ENCODE measurements at places on chromosomes 6 and 20.

- DNase-seq = no peak
Observed at GRCh38 chr20:47281376-47281775, 75.1 kb downstream of the ZMYND8 start.

GRCh38 chr6:34692280-34692679, 4.3 kb downstream of the ILRUN start:
- DNase-seq = no peak

DNA sequence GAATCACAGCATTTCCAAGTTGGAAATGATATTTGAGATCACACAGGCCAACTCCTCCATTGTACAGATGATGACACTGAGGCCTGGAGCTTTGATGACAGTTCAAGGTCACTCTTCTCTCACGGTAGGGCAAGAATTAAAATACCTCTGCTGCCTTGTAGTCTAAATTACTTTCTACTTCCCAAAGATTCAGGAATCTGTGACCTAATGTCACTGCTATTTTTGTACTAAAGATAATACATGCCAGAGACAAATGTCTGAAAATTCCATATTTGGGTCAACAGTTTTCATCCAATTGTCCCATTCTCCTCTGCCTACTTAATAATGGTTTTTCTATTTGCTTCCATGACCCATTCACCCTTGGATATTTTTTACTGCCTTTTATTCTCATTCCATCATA, 160.0 kb downstream of the SOD2 start:
- no peak for DNase-seq

GRCh38 chr6:149128489-149129145, 188.9 kb upstream of the TAB2 start:
- no peak for DNase-seq

DNA sequence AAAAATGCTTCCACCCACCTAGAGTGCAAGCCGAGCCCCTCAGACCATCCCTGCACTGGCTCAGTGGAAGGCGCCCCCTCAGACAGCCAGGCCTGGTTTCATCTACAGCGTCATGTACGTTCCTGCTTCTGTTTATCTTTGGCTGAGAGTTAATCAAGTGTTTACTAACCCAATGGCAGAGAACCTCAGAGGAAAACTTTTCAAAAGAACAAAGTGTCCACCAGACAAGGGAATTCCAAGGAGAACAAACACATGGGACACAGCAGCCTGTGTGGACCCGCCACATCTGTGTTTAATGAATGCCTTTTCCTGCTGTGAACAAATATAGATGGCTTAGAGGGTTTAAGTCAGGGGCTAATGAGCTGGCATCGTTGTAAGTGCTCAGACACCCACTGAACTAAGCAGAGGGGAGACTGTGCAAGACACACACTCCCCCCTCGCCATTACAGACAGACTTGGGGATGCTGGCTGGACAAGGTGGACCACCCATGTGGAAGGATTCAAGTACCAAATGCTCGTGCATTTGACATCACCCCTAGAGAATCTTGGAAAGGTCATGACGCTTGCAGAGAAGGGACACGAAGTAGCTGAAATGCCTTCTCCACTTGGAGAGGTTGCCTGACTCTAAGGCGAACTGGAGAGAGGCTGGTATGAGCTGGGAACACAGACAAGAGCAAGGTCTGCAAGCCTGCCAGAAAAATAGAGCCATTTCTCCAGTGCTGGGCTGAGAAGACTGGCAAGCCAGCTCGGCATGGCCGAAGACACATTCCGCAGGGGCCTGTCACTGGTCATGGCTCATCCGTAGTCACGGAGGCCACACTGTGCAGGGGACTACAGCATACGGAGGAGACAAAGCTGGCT, 53.5 kb upstream of the NXT1 start:
- no peak for DNase-seq

DNA sequence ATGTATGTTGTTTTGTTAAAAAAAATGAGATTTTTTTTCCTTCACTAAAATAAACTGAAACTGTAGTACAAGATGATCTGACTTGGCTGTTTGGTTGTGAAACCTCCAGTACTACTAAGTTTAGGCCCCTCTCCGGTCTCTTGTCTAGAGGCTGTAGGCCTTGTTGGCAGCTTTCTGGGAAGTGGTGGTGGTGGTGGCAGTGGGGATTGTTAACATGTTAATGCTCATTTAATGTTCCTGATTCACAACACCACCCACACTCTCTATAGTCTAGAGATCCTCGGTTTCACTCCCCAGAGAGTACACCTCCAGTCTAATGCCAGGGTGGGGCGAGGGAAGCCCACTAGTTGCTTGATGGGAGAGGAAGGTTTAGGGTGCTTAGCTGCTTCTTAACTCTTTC, 24.1 kb downstream of the STK4 start:
- no peak for DNase-seq

DNA sequence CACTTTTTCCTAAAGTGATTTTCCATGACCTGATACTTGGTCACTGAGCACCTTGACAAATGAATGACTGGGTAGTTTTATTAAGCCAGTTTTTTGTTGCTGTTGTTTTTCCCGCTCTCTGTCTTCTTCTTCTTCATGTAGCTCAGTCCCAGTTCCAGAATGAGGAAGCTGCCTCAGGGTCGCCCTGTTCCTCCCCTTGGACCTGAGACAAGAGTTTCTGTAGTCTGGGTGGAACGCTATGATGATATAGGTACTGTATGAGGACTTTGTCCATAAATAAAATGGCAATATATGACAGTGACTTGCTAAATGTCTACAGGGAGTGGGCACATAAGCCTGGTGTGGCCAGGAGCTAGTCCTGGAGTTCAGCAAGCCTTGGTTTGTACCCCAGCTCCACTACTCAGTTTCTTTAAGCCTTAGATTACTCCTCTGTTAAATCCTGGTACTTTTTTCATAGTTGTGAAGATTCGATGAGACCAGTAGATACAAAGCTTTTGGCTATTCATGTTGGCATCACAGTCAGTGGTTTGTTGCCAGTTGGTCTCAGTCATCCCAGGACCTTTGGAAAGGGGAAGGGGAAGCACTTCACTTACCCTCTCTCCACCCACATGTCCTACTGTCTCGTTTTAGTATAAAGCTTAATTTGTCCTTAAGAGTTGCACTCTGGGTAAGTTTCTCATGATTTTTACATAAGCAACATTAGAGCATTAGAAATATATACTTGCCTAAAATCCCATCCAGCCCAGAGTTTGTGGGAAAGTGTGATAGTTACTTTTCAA, 11.1 kb upstream of the ADIG start:
- DNase-seq = no peak

GRCh38 chr6:168536665-168537539, 95.9 kb downstream of the SMOC2 start:
- DNase-seq = no peak

DNA sequence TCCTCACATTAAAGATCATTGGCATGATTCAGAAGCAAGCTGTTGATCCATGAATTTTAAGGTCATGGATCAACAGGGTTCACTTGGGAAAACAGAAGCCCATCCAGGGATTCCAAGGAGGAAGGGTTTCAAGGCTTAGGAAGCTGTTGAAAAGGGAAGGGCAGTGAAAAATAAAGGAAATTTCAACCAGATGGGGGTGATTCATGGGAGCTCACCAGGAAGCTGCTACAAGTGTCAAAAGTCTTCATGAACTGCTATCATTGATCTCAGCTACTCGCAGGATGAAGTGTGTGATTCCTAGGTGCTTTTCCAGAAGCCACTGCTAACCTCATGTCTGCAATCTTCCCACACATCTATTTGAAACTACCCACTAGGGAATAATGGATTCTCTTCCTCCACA, 26.2 kb downstream of the ADTRP start:
- no peak for DNase-seq

GRCh38 chr6:25058941-25059340, 123.2 kb upstream of the RIPOR2 start:
- DNase-seq = no peak

DNA sequence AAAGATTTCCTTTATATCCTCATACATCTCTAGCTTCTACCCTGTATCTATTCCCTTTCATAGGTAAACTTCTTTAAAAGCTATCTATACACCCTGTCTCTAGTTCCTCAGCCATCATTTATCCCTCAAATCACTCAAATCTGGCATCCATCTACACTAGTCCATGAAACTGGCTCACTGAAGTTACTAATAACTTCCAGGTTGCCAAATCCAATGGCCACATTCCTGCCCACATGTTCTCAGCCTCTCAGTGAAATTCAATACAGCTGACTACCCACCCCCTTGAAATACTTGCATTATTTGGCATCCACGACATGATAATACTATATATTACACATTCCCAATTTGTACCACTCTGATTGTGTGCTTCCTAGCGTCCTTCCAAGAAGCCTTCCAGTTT, 8.7 kb downstream of the REPS1 start:
- no peak for DNase-seq

DNA sequence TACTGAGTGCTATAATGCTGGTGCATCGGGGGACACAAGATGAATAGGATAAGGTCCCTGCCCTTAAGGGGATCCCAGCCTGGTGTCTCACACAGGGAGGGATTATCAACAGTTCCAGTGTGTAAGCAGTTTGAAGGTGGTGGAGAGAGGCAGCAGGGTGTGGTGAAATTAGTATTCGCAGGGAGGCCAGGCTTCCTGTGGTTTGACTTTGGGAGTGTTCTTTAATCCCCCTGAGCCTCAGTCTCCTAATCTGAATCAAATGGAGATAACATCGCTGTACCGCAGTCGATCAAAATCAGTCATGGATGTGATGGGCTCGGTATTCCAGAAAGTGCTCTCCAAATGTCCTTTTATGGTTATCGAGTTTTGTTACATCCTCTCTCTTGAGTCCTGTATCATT, 288.1 kb upstream of the SUPT3H start:
- DNase-seq = no peak

DNA sequence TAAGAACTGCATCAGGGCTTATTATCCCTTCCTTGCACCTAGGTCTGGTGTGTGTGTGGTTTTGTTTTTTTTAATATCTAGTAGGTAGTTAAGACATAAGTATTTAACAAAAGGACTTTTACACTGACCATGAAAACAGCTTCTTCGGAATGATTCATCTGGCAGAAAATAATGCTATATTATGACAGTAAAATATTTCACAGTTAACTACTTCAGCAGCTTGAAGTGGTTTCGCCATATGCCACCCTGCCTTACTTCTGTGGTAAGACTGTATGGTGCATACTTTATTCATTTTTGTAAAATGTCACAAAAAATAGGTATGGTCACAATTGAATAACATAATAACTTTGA, 858 bp upstream of the PTPRK start:
- DNase-seq = no peak

- DNase-seq = no peak
Observed at GRCh38 chr20:50838322-50838625, 43.4 kb downstream of the BCAS4 start.

- peak; percentile 84 for DNase-seq
Observed at GRCh38 chr6:26550250-26550993, 12.3 kb downstream of the HMGN4 start.

DNA sequence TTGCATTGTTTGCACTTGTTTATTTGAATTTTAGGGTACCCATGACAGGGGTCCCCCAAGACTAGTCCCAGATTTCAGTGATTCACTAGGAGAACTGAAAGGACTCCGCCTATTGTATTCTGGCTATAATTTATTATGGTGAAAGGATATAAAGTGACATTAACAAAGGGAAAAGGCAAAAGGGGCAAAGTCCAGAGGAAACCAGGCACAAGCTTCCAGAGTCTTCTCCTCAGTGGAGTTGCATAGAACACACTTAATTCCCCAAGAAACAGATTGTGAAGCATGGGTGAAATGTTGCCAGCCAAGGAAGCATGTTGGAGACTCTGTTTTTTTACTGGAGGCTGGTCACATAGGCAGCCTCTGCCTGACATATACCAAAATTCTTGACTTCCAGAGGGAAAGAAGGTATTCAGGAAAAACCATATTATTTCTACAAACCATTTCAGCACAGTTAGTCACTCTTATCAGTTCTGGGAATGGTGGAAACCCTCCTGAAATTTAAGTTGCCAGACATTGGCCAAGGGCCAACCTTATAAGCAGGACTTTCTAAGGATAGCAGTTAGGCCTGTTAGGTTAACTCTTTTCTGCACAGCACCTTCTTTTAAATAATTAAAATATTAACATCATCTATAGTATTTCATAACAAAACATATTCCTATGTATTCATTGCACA, 71.8 kb downstream of the FIG4 start:
- DNase-seq = no peak

DNA sequence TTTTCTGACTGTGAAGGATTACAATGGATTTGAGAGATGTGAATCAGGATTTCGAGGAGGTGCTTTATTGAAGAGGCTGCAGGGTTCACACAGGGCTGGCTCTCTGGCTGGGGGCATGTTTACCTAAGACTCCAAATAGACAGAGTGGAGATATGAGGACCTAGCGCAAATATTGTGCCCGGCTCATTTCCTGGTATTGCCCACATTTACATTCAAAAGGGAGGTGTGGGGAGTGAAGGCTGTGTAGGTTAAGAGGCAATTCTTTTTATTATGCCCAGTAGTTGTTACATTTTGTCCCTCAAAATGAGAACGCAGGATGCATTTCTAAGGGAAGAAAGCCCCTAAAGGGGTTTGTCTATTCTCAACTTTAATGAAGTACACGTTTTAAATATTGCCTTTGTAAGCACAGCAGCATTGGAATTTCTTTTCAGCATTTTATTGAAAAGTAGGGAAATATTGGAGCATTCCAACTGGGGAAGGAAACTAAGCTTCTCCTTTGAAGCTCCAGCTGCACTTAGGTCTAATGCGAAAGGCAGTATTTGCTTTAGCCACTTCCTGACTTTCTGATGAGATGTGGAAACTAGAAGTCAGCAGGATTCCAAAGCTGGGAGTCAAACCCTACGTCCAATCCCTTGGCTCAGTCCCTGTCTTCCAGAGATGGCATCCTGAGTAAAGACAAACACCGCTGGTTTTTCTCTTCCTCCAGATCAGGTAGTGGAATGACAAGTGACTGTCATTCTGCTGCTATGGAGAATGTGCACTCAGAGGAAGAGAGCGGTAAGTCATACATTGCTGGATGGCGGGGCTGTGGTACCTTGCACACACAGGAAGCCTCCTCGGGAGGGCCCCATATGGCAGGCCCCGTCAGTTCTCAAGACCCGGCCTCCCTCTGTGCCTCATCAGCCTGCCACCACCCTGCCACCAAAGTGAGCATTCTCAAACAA, 70.7 kb downstream of the MYB start:
- DNase-seq = no peak

DNA sequence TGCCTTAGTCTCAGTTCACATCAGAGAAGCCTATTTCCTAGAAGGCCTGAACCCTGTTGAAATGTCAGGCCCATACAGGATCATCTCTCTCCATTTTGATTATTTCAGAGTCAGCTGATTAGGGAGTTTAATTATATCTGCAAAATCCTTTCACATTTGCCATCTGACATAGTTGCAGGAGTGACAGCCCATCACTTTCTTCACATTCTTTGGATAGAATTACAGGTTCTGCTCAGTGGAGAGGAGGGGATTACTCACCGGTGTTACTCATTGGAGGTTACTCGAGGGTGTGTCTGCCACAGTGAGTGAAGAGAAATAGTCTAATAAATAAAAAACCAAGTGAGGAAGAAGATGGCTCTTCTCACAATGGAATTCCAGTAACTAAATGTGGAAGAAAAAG, 216.8 kb downstream of the TMEM242 start:
- DNase-seq = no peak

- DNase-seq = peak; percentile 73
Observed at GRCh38 chr6:30885999-30886896, 1.9 kb downstream of the DDR1 start.
